ENCODE measurements at places on chromosomes 3 and 15.

DNA sequence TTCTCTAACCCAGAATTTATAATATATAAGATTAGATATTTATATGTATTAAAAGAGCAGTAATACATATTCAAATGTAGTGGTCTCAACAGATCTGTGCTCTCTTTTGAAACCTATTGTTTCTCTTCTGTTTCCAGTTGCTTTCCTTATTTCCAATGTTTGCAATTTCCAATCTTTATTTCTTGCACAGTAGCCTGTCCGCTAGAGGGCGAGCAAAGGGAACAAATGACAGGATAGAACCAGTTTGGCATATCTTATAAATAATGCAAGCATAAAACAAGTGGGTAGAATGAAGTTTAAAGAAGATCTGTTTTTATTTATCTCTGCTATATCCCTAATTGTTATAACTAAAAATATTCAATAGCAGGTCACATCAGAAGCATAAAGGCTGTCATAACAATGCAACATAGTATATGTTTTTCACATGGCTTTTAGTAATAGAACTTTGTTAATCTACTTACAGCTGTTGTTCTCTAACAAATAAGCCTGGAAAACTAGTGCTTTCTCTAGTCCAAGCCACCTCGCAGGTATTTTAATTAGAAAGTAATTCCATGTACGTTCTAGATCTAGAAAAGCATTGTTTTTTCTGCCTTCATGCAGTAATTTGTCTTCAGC, 15.1 kb upstream of the TCAIM start:
- peak; percentile 54 for DNase-seq

- no peak for DNase-seq
Observed at GRCh38 chr15:23629234-23629805, 18.3 kb downstream of the MAGEL2 start.

GRCh38 chr3:129917423-129918007, 24.0 kb upstream of the TMCC1 start:
- DNase-seq: no peak

DNA sequence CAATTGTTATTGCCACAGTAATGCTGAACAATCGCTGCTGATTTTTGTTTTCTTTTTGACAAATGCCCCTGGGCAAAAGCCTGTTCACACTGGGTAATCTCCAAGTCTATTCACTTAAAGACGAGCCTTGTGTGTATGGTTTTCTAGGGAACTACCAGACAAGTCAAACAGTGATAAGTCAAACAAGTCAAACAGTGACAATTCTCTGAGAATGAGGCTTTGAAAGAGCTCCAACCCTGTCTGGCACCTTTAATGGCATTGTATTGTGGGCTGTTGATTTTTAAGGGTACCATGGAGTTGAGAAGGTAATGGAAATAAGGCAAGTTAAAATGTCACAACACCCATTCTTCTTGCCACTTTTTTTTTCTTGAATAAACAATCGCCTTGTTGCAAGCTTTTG, 59.4 kb upstream of the TMC3 start:
- no peak for DNase-seq

GRCh38 chr3:133488785-133489367, 84.6 kb upstream of the CDV3 start:
- no peak for DNase-seq

- no peak for DNase-seq
Observed at GRCh38 chr3:147507638-147508286, 98.6 kb downstream of the ZIC1 start.

GRCh38 chr3:188358787-188359493, 205.0 kb downstream of the LPP start:
- DNase-seq: no peak
